ENCODE measurements at places on chromosomes 13 and 19. TPM values are rescaled to one million over a fixed set of nuclear protein-coding genes. Genes with fewer than 3 reads are reported as not detected.

Gene ZNF30
- total RNA-seq, result 1.3 TPM

Gene UPF3A
- total RNA-seq, result 26.6 TPM

Gene KASH5
- total RNA-seq, result not detected

Gene NECTIN2
- total RNA-seq, result 127 TPM

Gene ZNF730
- total RNA-seq, result 1.6 TPM

Gene ZSWIM9
- total RNA-seq, result 3.0 TPM

Gene DAND5
- total RNA-seq, result not detected

Gene STOML3
- total RNA-seq, result not detected

Gene ELAVL3
- under 0.01 TPM for total RNA-seq

Gene ZNF460
- total RNA-seq, result 96.5 TPM

Gene CGB7
- 0.14 TPM for total RNA-seq

Gene RDH8
- not detected for total RNA-seq

Gene CD22
- total RNA-seq, result not detected

Gene PTPRS
- 107 TPM for total RNA-seq

Gene FUT1
- under 0.01 TPM for total RNA-seq

Gene NLRP12
- total RNA-seq, result not detected

Gene TEX29
- not detected for total RNA-seq

Gene ZIC2
- total RNA-seq, result not detected

Gene TEX26
- total RNA-seq, result not detected

Gene LAIR1
- not detected for total RNA-seq

Gene ACP7
- not detected for total RNA-seq

Gene PEAK3
- not detected for total RNA-seq

Gene CNFN
- not detected for total RNA-seq

Gene IL17D
- 0.43 TPM for total RNA-seq

Gene FCAR
- not detected for total RNA-seq

Gene CA11
- total RNA-seq, result not detected

Gene PRODH2
- total RNA-seq, result not detected

Gene CPAMD8
- 0.57 TPM for total RNA-seq

Gene TNNI3
- not detected for total RNA-seq

Gene NEK5
- total RNA-seq, result under 0.01 TPM

Data from placental pericyte (primary cell).